RWPE1 (cell line): ENCODE measurements at places on chromosomes 5 and 9.

DNA sequence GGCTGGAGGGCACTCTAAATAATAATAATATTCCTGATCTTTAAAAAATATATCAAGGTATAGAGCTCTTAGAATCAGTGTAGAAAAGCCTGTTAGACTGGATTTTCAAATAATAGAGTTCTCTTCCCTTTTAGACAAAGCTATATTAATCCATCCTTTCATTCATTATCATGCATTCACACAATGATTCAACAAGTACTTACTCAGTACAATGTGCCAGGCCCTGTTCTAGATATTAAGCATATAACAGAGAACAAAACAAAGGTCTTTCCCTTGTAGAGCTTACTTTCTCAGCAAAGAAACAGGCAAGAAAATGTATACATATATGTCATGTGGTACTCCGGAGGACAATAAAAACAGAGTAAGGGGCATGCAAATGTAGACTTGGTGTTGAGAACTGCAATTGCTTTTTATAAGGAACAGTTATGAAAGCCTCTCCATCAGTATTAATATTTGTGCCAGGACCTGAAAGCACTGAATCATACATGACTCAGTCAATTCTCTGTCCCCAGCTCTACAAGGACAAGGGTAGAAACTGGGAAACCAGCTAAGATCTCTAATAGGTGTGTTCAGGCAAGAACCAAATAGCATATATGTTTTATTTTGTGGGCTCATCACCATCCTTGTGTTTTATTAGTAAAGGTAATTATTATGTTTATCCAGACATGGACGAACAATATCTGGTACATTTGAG, 72.2 kb downstream of the PIP5K1B start:
- no peak for DNase-seq

GRCh38 chr9:127735530-127736185, 564 bp upstream of the TOR2A start:
- no peak for DNase-seq

GRCh38 chr9:110317911-110318310, 19.8 kb downstream of the TXNDC8 start:
- no peak for DNase-seq

GRCh38 chr5:38079620-38080402, 178.5 kb upstream of the EGFLAM start:
- DNase-seq = no peak
